DMS 273 treated with DMSO at 0.1 percent for 48 hours (cell line): ENCODE measurements at places on chromosomes 13 and 19.

DNA sequence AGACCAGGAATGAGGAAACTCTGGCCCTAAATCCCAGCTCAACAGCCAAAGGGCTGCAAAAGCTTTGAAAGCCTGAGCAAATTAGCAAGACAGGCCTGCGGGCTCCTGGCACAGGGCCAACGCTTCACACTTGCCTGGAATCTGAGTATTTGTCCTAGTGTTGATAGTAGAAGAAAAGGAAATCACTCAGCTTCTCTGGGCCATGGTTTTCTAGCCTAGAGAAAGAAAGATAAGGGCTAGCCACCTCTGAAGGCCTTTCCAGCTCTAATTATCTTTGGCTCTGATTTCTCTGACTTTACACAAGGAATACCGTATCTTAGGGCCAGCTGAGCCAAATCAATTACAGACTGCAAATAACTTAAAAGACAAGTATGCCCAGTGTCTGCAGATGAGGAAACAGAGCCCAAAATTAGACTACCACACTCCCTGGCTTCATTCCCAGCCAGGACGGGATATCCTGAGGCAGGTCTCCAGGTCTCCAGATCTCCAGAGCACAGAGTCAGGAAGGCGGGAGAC is 69.6 kb downstream of the STK24 start:
- no peak for DNase-seq

- no peak for DNase-seq
These were observed 32.4 kb downstream of the RHPN2 start for GRCh38 chr19:33032218-33032781.

- DNase-seq = no peak
These were observed 15.3 kb downstream of the ZNF486 start for GRCh38 chr19:20182222-20182785.

- no peak for DNase-seq
These were observed 7.6 kb downstream of the KANK3 start for GRCh38 chr19:8335343-8336071.

DNA sequence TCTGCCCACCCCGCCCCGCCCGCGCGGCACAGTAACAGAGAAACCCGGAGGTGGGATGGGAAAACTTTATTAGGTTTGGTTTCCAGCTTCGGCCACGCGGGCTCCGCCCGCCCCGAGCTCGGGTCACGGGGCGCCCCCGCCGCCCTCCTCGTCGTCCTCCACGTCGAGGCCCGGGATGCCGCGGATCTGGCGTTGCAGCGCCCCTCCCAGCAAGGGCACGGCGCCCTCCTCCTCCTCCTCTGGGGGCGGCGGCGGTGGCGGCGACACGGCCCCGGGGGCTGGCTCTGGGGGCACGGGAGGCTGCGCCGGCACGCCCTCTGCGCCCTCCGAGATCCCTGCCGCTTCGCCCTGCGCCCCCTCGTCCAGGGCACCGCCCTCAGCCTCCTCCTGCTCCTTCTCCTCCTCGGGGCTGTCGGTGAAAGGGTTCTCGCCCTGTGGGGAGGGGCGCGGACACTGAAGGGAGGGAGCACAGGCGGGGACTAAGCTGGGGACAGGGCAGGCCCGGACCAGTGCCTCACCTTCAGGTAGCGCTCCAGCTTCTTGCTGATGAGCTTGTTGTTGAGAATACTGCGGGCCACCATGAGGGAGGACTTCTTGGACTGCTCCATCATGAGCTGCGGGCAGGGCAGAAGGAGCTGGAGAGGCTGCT is 536 bp upstream of the AKAP8 start:
- peak; percentile 39 for DNase-seq

GRCh38 chr13:99382428-99383133 is 75.4 kb upstream of the GPR183 start:
- DNase-seq = no peak

DNA sequence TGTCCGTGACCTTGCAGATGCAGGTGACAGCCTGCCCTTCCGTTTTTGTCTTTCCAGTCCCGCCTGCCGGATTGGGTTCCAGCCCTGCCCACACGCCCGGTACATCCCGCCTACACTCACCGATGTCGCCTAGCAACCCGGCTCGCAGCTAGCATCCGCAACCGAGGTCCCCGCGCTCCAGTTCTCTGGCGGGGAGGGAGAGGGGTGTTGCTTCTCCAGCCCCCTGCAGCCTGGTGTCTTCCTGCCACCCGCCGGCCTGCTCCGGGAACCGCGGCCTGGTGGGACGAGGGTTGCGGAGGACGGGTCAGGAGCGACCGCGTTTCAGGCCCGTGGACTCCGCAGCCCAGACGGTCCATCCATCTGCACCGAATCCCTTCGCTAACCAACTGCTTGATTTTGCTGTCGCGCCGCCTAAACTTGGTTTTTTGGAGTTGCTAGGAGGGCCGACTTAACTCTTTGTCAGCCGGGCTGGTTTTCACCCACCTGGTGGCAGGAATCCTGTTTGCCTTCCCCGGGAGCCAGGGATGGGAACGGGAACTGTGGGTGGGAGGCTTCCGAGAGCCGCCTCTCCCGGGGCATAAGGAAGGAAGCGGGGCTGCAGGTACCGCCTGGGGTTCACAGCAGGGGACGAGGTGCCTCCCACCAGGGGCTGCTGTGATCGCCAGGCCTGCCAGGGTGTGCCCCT is 15.4 kb upstream of the MATK start:
- no peak for DNase-seq

- no peak for DNase-seq
These were observed 15.1 kb downstream of the MEF2B start for GRCh38 chr19:19154768-19155494.
